Stimulated activated CD8-positive, alpha-beta memory T cell treated with anti-CD3 and anti-CD28 coated beads, Interleukin-7, amount 100 ng/mL, for 4 hours (primary cell): ENCODE measurements at places on chromosomes 4 and X.

GRCh38 chrX:124347242-124347641, 879 bp downstream of the SH2D1A start:
- peak; percentile 36 for DNase-seq

GRCh38 chr4:58064653-58065052, 954.5 kb upstream of the IGFBP7 start:
- DNase-seq = no peak

DNA sequence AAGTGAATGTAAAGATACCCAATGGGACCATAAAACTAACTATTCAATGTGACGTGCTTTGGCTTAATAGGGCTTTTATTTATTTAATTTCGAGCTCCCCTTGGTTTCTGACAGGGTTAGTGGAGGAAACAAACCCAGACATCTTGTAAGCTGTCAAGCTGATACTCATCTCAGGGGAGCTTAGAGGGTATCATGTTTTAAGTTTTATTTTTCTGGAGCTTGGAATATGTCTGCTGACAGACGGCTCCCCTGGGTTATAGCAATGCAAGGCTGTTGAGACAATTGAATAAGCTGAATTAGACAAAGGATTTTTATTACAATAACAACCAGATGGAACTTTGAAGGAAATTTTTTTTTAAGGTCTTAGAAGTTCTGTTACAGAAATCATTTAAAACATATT, 456.5 kb downstream of the IL1RAPL1 start:
- no peak for DNase-seq

DNA sequence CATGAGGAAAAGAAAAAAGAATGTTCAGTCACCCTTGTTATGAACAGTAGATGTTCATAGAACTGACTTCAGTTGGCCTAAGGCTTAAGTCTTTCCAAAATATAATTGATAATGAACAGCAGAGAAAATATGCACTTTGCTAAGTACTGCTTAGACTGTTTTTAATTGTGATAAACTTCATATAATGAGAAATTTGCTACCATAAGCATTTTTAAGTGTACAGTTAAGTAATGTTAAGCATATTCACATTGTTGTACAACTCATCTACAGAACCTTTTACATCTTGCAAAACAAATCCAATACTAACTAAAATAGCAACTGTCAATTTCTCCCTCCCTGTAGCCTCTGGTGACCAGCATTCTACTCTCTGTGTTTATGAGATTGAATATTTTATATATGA, 792.2 kb upstream of the LCORL start:
- no peak for DNase-seq

- DNase-seq = no peak
Measured at GRCh38 chr4:136554033-136554432, 978.3 kb downstream of the PCDH18 start.

GRCh38 chr4:142336251-142336934, 509.7 kb downstream of the INPP4B start:
- no peak for DNase-seq

GRCh38 chrX:131306601-131307000, 17.5 kb upstream of the IGSF1 start:
- no peak for DNase-seq

DNA sequence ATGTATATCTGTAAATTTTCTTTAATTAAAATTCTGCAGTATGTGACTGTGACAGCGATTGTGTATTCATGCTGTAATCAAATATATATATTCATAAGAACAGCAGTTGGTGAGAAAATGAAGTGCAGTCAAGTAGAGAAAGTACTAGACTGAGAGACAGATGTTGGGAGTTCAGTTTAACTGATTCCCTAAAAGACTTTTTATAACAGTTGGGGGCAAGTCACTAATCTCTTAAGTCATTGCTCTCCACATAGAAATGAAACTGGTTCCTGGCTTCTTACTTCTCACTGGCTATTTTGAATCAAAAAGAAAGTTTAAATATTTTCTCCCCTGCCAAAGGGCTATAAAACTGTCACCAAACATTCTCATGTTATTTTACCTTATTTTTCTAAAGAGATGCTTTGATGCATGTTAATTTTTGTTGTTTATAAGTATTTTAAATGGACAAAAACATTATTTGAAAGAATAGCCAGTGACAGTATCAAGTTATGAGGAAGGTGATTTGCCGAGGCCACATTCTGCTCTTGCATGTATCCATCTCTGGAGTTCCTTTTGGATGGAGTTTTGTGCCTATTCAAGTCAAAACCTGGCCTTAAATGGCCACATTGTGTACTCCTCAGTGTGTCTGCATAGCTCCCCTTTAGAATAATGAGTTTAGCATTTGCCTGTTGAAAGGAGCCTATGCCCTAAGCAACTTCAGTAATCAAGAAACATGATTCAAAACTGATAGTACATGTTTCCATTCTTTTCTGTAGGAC, 30.8 kb downstream of the EXOC1 start:
- no peak for DNase-seq

- no peak for DNase-seq
Measured at GRCh38 chrX:102840871-102841705, 96.0 kb upstream of the RAB40AL start.

DNA sequence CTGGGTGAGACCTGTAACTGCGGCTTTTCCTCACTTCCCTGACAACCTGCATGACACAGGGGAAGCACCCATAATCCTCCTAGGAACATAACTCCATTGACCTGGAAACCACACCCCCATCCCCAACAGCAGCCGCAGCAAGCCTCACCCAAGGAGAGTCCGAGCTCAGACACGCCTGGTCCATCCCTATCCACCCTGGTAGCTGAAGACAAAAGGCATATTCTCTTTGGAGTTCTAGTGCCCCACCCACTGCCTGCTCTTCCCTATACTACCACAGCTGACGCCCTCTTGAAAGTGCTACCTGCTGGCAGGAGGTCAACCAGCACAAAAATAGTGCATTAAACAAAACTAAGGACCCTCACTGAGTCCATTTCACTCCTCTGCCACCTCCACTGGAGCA, 1080.9 kb upstream of the IGFBP7 start:
- no peak for DNase-seq

- no peak for DNase-seq
Measured at GRCh38 chr4:76199664-76200211, 13.9 kb downstream of the SCARB2 start.

GRCh38 chr4:132998585-132999230, 150.4 kb upstream of the PCDH10 start:
- DNase-seq = no peak

DNA sequence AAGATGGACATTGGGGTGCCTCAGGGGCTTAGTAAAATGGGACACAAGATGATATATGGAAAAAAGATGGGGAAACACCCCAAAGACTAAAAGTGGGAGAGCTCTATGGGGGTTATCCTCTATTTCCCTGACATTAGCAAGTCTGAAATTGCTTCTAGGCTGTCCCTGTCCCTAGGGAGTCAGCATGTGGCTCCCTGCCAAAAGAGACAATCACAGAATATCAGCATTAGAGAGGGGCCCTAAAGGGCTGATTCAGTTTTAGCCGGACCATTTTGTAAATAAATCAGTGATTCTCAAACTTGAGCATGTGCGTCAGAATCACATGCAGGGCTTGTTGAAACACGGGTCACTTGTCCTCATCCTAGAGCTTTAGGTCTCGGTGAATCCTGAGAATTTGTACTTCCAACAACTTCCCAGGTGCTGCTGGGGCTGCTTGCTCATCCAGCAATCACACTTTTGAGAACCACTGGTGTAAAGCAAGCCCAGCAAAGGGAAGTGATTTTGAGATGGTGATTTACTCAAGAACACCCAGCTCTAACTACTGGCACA, 165.3 kb upstream of the DGKK start:
- DNase-seq = no peak

DNA sequence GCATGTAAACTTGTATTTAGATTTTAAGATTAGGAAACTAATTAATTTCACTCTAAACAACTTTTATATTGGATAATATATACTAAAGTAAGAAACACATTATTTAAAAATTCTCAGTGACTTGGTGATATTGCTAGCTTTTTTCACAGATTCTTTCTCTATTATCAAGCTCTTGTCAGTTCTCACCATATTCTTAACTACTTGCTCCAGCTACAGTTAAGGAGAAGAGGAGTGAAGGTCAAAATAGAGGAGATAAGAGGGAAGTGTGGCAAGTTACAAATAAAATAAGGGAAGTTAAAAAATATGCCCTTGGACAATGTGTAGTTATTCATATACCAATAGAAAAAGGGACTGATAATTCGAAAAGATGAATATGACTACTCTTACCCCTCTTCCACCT, 34.7 kb upstream of the NAF1 start:
- DNase-seq = no peak

DNA sequence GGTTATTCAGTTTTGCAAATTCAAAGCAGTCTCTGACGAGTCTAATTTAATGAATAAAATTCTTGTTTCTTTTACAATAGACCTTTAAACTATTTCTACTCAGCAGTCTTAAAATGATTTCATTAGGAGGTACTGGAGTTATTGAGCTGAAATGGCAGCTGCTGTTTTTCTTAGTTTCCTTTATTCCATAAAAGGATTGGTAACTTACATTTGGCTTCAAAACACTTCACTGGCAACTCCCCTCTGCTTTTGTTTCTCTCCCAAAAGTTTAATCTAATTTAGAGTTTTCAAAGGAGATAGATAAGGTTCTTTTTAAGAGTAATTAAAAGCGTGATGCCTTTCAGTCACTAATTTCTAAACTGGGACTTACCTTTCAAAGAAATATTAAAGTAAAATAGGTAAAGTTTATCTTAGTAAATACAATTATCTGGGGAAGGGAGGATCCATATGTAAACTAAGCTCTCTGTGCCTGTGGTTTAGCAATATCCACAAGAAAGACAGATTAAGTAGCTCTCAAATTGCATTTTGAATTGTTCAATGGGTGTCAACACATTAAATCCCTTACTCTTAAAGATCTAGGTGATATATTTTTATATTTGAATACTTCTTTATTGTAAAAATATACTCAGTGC, 17.1 kb upstream of the PCDH10 start:
- DNase-seq = no peak

DNA sequence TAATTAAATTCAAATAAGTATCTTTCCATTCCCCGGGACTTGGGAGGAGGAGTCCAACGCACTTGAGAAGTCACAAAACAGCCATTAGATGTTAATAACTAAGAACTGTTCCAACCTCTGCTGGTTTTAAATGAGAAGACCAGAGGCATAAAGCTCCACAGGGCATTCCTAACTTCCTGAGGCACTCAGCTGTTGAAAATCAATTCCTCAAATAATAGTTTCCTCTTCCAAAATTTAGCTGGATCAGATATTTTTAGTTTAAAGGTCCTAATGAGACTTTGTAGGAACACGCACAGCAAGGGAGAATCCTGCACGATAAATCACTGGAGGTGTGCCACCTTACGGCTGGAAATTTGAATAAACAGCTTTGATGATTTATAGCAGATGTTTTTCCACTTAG, 504.3 kb upstream of the ZFP42 start:
- DNase-seq = no peak

- DNase-seq = no peak
Measured at GRCh38 chr4:188839704-188840103, 700.5 kb downstream of the TRIML1 start.

DNA sequence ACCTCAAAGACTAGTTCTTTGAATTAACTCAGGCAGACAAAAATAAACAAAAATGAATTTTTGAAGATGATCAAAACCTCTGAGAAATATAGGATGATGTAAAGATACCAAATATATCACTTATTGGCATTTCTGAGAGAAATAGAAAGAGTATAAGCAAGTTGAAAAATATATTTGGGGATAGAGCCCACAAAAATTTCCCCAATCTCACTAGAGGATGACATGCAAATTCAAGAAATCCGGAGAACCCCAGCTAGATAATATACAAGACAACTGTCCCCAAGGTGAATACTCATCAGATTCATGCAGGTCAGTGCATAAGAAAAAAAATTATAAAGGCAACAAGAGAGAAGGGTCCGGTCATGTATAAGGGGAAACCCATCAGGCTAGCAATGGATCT, 129.1 kb downstream of the CXXC4 start:
- DNase-seq = no peak

DNA sequence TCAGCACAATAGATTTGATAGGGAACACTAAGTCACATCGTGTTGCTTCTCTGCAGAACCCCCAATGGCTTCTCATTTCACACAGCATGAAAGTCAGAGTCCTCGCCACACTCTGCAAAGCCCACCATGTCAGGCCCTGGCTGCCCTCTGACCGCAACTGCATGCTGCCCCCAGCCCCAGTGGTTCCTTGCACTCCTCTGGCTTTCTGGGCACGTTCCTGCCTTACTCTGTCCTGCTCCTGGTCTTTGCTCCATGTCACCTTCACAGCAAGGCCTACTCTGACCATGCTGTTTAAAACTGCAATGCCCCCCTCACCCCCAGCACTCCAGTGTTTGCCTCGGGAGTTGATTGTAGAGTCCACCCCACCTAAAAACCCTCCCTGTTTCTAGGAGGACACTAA, 78.1 kb downstream of the EVC start:
- no peak for DNase-seq

DNA sequence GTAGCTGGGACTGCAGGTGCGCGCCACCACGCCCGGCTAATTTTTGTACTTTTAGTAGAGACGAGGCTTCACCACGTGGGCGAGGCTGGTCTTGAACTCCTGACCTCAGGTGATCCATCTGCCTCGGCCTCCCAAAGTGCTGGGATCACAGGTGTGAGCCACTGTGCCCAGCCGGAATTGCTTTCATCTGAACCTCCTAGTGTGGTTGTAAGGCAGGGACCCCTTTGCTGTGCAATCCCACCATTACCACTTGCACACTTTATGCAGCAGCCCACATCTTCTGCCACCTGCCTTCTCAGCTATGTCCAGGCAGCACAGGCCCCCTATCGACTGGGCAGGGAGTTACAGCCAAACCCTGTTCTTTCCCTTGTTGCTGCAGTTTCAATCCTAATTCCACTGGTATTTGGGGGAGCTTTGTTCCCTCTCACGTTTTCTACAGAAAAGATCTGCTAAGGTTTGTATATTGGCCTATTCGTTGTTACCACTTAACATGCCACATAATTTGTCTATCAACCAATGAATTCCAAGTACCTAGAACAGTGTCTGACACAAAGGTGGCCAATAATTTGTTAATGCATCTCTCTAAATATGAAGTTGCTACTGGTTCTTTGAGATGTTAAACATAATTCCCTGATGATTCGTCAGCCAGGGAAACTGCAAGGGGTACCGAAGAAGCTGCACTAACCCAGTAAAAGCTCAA, 6.5 kb downstream of the RPL39 start:
- DNase-seq = peak; percentile 17

GRCh38 chr4:187608001-187608421, 387.6 kb upstream of the ZFP42 start:
- no peak for DNase-seq

DNA sequence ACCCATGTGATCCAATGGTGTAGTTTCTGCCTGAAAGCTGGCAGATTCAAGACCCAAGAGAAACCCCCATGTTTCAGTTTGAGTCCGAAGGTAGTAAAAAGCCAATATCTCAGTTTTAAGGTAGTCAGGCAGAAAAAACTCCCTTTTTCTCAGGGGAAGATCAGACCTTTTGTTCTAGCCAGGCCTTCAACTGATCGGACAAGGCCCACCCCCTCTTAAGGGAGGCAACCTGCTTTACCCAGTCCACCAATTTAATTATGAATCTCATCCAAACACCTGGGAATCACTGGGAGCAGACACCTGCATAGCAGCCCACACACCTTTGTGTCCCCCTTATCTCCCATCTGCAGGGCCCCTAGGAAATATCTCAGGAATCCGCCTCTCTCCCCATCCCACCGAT, 322.0 kb downstream of the STK32B start:
- DNase-seq = no peak

- peak; percentile 27 for DNase-seq
Measured at GRCh38 chrX:55488593-55489313, 895 bp downstream of the USP51 start.
